Right atrium auricular region (tissue), 2 donors: ENCODE measurements at places on chromosomes 4 and X.

- DNase-seq: no peak
These were observed 252.6 kb downstream of the RAPGEF2 start for GRCh38 chr4:159355466-159355865.

GRCh38 chrX:7294483-7294882 is 146.5 kb upstream of the PUDP start:
- no peak for DNase-seq

GRCh38 chr4:86960557-86960961 is 25.7 kb downstream of the AFF1 start:
- no peak for DNase-seq

DNA sequence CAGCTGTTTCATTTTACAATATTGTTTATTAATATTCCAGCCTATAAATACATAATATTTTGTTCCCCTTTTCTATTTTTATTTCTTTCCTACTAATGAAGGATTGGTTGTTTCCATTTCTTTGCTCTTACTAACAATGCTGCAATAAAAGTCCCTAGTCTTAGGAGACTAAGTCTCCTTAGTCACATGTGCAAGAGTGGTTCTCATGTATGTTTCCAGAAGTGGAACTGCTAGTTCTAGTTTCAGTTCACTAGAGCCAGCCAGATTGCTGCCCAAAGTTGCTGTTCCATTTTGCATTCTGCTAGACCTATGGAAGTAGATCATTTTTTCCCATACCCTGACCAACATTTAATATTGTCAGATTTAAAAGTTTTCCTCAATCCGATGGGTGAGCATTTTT is 44.3 kb downstream of the CNGA1 start:
- no peak for DNase-seq

- DNase-seq: no peak
These were observed 145.5 kb upstream of the MAMLD1 start for GRCh38 chrX:150217609-150218008.

DNA sequence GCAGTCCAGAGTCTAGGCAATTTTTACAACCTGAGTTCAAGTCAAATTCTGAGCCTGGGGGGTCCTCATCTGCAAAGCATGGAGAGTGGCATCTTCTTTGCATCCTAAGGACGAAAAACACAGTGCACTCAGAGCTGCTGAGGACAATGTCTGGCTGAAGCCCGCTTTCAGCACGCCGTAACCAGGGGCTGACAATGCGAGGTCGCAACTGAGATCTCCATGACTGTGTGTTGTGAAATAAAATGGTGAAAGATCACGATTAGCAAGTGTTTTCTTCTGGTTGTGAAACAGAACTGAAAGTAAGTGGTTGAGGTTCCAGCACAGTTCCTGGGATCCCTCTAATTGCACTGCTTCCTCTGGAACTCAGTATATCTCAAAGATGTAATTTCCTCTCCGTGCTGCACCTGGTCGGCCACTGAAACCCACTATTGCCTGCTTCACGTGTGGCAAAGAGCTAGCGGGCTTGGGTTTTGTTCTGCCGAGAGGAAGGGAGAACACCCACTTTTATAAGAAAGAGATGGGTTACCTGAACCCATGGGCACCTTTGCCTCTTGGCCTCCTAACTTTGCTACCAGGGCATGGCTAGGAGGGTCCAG is 7.7 kb upstream of the F11 start:
- DNase-seq: no peak

GRCh38 chrX:10761447-10761846 is 141.1 kb upstream of the MID1 start:
- no peak for DNase-seq

DNA sequence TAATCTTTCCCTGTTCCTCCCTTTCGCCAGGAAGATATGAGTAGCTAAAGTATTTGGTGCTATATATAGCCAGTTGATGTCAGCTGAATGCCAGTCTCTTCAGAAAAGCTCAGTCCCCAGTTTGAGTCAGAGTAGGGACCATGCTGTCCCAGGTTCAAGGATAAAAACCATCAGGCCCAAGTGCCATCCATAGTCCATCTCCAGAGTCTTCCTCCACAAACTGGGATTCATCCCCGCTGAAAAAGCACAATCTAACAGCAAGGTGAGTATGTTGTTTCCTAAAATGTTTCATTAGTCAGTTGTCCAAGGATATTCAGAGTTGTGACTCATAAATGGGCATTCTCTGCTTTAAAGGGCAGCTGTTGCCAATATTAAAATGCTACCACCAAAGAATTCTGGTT is at the start of gene MYOZ2:
Gene MYOZ2, plus strand, starts transcription at position 112 of the 401 bp plus-strand sequence. CDS start 694 bp downstream, outside the sequence.
- DNase-seq: no peak

DNA sequence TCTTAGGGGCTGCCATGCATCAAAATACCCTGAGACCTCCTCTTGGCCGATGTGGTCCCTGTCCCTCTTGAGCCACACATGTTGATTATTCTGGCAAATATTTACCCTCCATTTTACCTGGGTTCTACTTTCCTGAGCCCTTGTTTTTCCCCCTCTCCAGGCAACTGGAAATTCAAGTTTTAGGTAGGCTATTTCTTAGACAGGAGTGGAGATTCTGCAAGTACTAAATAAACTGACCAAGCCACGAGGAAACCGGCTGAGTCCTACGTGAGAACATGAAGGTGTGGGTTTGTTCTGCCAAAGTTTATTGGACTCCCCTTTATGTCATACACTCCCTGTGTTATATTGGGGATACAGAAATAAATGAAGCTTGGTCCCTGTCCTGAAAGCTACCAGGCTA is 88.1 kb downstream of the RTL5 start:
- peak; percentile 4 for DNase-seq

GRCh38 chrX:139936259-139936658 is 3.4 kb upstream of the ATP11C start:
- no peak for DNase-seq

GRCh38 chr4:129747756-129748155 is 651.8 kb downstream of the C4orf33 start:
- DNase-seq: no peak

DNA sequence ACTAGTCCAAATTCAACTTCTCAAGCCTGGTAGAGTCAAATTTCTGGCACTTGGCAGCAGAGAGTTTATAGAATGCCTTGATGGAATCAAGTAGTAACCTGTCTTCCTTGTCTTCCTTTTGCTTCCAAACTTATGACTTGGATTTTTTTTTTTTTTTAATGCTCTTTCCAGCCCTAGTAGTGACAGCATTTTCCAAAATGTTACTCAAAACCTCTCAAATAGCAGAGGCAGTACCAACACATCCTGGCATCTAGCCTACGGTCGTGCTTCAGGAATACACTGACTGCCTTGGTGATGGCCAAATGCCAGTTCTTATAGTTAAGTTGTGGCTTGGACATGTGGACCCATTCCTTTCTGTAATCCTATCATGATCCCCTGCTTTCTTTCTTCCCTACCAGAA is 46.0 kb downstream of the GALNT7 start:
- no peak for DNase-seq
